ENCODE measurements at places on chromosomes 3 and 15. TPM values are rescaled to one million over a fixed set of nuclear protein-coding genes. Genes with fewer than 3 reads are reported as not detected.

DNA sequence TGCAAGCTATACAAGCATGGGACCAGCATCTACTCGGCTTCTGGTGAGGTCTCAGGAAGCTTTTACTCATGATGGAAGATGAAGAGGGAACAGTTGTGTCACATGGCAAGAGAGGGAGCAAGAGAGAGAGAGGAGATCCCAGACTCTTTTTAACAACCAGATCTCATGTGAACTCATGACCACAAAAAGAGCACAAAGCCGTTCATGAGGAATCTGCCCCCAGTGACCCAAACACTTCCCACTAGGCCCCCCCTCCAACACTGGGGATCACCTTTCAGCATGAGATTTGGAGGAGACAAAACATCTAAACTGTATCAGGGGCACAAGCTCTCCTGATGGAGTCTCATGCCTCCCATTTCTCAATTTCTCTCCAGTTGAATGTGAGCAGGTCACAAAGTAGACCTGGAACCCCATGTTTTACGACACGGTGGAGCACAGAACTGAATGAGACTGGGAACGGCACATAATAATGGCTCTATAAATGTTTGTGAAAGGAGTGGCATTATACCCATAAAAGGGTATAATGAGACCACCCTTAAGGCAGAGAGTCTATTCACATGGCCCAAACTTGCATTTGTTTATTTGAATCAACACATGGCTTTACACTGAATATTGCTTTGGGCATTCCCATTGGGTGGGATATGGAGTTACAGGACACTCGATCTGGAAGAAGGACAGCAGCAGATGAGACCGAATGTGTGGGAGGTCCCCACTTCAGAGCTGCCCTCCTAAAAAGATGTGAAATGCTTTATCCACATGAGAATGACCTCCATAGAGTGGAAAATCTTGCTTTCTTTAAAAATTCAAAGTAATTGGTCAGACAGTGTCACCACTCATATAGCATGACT, 38.8 kb downstream of the IL16 start:
- DNase-seq = no peak

DNA sequence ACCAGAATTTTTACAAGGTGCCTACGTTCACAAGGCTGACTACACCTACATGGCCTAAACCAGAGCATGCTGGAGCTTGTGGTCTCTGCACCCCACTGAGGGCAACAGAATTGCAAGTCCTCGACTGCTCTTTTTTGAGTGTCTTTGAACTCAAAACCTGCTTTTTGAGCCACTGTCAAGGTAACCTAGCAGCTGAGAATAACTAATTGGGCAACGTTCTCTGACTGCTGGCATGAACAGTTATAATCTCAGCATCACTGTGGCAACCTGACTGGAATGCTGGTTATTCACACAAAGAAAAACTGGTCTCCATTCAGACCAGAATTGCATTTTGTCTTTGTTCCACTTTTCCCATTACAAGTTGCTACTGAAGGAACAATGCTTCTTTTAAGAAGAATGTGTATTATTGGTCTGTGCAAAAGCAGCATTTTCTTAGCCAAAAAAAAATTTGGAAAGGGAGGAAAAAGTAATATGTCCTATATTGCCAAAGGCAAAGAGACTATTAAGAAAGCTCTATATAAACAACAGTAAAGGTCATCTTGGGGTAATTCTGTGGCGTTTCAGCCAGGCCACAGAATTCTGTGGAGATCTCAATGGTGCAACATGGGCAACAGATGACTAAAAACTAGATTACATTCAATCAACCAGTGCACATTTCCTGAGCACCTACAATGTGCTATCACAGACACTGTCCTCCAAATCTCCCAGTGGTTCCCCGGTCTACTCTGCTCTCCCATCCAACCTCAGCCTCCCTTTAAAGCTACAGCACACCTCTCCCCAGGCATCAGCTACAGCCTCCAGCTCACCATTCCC, 76.8 kb downstream of the TNIK start:
- DNase-seq = no peak

DNA sequence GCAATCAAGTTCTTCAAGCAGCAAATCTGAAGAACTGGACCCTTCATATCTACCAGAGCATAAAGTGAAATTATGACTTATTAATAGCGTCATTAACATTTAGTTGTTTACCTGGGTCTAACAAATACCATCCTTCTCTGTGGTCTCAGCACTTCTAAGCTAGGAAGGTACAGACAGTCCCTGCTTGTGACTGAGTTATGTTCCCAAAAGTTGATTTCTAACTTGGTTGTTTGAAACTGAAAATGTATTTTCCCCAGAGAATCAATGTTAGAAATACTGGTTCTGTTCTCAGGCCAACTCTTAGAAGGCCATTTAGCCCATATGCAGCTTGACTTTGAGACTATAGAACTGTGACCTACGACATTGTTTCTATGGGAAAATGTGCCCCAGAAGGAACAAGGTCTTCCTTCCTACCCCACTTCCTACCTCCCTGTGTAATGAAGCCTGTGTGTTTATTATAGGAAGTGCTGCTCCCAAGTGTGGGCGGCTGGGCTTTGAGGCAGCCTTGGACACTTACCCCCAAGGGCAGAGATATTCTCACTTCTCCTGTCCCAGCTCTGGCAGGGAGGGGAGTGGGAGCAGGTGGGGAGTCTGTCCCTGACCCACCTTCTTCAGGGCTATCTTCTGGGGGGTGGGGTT, 12.2 kb upstream of the MAPK6 start:
- no peak for DNase-seq

The CKMT1B gene
- polyA plus RNA-seq = 53.7 TPM

DNA sequence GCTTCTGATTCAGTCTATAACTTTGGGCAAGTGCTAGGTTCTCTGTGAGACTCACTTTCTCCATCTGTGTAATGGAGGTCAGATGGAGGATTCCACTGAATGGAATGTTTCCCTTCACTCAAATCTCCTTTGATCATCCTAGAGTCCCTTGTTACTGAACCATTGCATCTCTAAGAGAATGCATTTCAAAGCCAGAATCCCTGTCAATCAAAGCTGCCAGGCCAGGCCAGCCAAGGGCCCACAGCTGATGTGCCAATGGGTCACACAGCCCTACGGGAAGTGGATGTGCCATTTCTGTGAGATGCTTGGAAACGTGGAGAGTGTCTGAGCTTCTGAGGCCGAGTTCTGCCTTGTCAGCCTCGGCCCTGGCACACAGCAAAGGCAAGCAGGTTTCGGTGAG, 32.4 kb downstream of the SCN5A start:
- no peak for DNase-seq
